ENCODE measurements at places on chromosomes 7 and 10.

- no peak for DNase-seq
Measured at GRCh38 chr7:141320287-141320686, 230.9 kb upstream of the AGK start.

DNA sequence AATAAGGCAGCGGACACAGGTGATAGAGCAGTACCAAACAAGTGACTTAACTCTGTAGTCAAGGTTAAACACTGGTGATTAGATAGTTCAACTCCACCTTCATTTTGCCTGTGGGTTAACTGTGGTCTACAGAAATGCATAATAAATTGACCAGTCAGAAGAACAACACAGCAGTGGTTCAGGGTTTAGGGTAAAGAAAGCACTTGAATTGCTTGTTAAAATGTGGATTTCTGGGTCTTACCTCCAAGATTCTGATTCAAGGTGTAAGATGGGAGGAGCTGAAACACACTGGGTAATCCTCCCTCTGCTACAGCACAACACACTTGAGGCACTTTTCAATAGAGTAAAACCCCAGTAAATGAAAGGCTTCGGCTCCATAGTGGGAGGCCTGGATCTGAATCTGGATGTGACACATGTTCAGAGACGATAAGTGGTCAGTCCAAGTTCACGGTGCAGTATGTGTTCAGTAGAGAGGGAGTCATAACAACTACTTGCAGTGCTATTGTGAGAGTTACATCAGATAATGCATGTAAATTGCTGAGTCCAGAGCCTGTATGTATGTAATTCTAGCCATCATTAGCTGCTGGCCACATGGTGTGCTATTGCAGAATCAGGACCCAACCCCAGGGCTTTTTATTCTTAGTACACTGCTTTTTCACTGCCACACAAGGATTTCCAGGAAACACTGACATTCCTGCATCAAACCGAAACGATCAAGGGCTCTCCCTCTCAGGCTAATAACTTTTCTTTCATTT lies 141.7 kb downstream of the SORCS1 start:
- no peak for DNase-seq

- DNase-seq, result peak; percentile 33
Measured at GRCh38 chr7:517774-518629, 1.6 kb downstream of the PDGFA start.

GRCh38 chr7:112580717-112581435 lies 100.1 kb downstream of the LSMEM1 start:
- DNase-seq, result no peak

DNA sequence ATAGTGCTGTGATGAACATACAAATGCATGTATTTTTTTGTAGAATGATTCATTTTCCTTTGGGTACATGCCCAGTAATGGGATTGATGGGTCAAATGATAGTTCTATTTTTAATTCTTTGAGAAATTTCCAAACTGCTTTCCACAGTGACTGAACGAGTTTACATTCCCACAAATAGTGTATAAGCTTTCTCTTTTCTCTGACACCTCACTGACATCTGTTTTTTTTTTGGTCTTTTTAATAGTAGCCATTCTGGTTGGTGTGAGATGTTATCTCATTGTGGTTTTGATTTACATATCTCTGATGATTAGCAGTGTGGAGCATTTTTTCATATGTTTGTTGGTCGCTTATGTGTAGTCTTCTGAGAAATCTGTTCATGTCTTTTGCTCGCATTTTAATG lies 195.0 kb upstream of the AGK start:
- DNase-seq, result no peak

GRCh38 chr7:42692621-42693020 lies 219.2 kb downstream of the C7orf25 start:
- DNase-seq, result no peak

GRCh38 chr10:116211682-116212081 lies 61.3 kb downstream of the GFRA1 start:
- DNase-seq, result no peak

- DNase-seq, result no peak
Measured at GRCh38 chr10:54484186-54484585, 316.8 kb downstream of the PCDH15 start.

GRCh38 chr10:89413398-89413912 lies 913 bp upstream of the IFIT5 start:
- DNase-seq, result no peak

GRCh38 chr7:140485500-140486265 lies 6.4 kb upstream of the MKRN1 start:
- no peak for DNase-seq

DNA sequence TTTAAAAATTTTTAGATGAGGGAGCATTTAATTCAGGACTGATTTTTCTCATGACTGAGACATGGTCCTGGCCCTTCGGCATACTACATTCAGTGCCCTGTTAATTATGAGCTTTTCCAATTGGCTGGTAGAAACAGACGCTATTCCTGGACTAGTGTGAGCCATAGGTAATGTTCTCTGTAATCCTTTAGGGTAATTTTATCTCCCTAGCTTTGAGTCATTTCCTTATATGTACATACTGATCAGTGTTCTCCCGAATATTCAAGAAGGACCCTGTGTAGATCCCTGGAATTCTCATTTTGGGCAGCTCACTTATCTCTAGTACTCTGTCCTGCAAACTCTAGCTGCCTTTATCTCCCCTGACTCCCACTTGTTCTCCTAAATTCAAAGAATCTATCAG lies 92.6 kb upstream of the NPY start:
- no peak for DNase-seq

GRCh38 chr10:110534571-110534970 lies 32.9 kb upstream of the SMC3 start:
- DNase-seq, result no peak

GRCh38 chr10:112842832-112843360 lies 107.2 kb upstream of the TCF7L2 start:
- no peak for DNase-seq

DNA sequence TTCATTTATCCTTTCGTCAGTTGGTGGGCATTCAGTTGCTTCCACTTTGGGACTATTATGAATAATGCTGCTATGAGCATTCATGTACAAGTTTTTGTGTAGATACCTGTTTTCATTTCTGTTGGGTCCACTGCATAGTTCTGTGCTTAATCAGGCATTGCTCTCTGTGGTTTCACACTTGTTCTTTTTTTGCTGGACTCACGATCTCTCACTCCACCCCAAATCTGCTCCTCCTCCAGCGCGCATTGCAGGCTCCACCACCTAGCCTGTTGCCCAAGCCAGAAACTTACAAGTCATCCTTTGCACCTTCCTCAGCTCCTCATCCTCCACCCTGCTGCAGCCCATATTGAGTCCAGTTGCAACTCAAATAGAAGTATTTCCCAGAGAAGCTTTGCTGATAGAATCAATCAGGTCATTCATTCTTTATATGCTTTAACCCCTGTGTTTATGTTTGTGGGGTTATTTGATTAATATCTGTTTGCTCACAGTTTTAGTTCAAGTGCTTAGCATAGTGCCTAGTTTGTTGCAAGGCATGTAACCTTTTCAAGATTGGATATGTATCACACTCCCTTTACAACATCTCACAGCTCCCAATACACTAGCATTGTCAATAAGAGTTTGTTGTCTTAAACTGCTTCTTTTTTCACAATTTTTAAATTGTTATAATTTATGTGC lies 16.6 kb upstream of the AFAP1L2 start:
- no peak for DNase-seq

GRCh38 chr7:76047305-76047810 lies 442 bp downstream of the STYXL1 start:
- no peak for DNase-seq

GRCh38 chr7:69130396-69130795 lies 467.9 kb upstream of the AUTS2 start:
- no peak for DNase-seq

GRCh38 chr10:104076743-104077160 lies 8.9 kb downstream of the COL17A1 start:
- DNase-seq, result peak; percentile 96

DNA sequence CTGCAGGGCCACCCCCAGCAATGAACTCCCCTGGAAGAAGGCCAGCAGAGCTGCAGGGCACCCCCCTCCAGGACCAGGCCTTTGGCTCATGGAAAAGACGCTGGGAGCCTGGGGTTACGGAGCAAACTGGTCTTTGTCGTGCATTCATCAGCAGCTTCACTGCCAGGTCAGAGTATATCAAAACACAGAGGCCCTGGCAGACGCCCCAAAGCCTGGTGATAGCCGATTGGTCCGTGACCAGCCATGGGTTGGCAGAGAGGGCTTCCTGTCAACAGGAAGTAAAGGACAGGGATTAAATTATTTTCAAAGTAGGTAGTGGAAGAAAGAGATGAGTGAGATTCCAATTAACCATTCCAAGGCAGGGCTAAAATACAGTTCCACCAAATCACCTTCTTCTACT lies 9.0 kb downstream of the PRKAG2 start:
- DNase-seq, result no peak

DNA sequence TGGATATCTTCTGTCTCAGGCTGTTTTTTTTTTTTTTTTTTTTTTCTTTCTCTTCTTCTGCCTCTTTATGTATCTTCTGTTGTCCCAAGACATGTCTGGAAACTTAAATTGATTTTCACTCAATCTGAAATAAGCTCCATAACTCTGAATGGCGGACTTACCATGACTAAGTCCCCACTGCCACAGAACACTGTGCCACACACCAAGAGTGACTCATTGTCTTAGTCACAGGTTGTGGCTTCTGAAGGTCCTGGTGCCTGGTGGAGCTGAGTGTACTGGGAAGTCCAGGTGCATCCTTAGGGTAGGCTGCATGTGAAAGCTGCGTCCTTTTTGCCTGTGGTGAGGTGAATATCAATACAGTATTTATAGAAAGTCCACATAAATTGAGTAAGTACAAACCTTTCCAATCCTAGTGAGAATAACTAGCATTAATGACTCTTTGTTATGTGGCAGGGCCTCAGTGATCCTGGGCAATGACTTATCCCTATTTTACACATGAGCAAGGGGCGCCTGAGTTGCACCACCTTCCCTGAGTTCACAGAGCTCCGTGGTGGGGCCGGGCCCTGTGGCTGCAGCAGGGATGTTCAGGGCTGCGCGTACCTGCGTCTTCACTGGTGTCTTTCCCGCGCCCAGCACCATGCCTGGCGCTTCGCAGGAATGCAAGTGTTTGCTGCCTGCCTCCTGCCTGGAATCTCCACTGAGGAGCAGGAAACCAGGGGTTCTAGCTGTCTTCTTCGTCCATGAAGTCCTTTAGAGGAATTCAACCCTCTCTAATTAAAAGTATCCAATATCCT lies 4.3 kb downstream of the PFKP start:
- DNase-seq, result no peak

DNA sequence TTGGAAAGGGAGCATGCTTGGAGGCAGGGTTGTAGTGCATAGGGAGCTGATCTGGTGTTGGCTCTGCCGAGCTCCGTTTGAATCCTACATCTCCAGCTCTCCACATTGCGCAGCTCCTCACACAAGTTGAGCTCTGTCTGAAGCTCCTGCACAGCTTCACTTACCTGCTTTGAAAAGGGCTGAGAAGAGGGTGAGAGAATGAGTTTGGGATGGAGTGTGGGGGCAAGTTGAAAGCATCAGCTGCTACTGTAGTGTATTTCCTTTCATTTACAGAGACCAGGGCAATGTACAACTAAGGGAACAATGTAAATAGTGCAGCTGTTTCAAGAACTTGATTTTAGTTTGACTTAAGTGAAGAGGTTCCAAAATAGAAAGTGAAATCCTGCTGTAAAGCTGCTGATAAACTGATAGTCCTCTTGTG lies 88.5 kb downstream of the VTI1A start:
- peak; percentile 1 for DNase-seq

DNA sequence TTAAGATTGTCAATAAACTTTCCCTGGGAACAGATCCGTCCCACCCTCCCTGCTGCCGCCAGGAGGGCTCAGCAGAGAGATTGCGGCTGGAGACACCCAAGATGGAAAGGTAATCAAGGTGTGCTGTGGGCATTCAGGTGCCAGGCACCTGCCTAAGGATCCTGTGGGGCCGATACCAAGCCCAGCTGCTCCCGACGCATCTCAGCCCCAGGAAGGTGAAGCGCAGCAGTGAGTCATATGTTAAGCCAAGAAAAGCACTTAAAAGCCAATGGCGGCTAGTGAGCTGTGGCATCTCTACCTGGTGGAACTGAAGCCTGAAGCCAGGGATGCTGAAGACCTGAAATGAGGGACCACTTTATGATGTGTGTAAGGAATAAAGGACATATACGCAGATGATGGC lies 6.1 kb downstream of the WDR86 start:
- DNase-seq, result no peak

DNA sequence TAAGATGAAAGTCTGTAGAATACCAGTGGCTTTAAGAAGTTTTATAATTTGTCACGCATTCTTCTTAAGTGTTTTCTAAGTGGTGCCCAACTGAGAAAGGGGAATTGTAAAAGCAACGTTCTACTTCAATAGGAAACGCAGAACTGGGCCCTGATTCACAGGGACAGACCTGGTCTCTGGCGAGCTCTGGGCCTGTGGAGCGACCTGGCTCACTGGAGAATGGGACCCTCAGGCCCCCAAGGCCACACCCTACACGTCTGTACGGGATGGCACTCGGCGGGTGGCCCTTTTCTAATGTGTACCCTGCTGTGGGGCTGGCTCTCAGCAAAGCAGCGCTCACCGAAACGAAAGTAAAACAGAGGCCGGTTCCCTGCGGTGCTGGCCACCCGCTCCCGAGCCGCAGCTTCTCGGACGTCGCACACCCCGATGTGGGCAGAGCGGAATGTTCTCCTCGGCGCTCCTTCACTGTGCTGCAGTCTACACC lies 205.0 kb downstream of the DIP2C start:
- peak; percentile 65 for DNase-seq

- DNase-seq, result no peak
Measured at GRCh38 chr7:134903073-134903790, 83.1 kb upstream of the AGBL3 start.

DNA sequence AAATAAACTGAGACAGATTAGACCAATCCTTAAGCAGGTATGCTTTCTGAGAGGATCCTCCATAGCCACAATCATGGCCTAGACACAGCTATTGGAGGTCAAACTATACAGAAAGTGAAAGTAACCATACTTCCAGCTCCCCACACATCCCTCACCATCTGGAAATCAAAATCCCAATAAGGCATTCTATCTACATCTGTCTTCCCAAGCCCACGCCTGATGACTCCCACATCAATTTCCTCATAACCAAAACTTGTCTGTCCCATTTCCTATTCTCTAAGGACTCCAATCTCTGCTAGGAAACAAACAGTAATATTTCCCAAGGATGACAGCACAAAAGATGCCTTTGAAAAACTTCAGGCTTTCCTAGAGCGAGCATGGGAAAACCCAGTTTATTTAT lies 247.3 kb upstream of the HPS1 start:
- DNase-seq, result no peak

DNA sequence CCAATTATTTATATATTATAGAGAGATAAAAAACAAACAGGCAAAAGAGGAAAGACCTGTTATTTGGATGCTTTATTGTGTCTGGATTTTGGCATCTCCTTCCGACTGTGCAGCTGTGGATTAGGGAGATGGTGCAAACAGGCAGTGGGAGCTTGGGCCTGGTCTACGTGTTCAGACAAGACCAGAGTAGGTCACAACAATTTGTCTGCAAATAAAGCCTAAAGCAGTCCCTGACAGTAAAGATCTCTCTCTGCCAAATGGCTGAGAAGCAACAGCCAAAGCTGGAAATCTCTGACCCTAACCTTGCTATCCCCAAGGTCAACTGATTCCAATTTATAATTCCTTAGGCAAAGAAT lies 82.0 kb downstream of the ABLIM1 start:
- no peak for DNase-seq
